ENCODE measurements at places on chromosomes 5 and 9.

DNA sequence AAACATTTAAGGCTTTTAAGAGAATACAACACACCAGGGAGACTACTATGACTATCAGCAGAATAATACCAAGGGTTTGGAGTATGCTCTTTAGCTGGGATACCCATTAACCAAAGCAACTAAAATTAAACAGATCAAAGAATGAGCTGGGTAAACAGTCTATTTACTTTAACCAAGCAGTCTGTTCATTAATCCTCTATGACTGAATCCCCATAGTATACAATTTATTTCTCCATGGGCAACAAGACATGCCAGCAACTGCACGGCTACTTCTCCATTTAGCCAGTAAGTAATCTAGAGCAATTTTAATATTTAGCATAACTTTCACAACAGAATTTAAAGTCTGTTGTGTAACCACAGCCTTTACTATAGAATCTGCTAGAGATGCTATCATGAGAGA is 77.6 kb downstream of the CDO1 start:
- DNase-seq, result no peak

DNA sequence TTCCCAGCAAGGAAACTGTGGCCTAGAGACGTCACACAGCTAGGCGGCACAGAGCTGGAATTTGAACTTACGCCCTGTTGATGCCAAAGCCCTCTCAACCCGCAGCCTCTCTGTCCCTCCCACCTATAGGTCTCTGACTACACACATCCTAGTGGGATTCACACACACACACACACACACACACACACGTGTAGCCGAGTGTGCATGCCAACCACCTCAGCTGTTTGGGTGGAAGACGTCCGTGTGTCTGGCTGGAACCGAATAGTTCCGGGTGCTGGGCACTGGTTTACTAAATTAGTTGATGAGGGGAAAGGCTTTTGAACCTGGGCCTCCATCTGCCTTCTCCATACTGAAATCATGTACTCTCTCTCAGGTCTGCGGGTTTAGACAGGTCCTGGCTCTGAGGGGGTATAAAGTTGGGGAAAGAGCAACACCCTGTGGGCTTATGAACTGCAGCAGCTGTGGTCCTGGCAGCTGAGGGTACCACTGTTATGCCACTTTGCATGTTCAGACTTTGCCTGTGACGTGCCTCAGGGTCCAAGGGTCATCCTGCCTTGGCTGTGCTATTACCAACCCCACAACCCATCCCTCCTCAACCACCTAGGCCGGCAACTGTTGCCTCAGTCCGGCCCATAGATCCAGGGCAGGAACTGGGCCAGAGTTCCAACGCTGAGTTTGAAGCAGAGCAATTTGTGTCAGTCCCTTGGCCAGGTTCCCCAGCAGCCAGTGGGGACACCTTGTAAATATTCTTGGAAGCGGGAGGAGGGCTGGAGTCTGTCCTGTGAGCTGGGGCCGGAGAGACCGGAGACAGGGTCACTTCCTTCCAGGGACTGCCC is 50.5 kb downstream of the PSD2 start:
- no peak for DNase-seq

- no peak for DNase-seq
Measured at GRCh38 chr5:153187503-153187902, 303.0 kb upstream of the GRIA1 start.

DNA sequence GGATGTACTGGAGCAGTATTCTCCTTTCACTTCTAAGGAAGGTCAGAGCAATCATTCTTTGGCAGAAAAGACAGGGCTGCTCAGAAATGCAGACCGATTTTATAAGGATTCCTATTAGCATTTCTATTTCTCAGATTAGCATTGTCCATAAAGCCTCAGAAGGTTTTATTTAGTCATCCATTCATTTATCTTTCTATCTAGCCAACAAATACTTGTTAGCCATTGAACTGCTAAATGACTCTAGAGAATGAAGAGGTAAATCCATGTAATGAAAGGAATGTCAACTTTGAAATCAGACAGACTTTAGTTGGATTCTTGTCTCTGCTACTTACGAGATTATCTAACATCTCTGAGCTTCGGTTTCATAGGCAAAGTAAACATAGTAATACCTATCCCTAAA is 165.2 kb downstream of the SLC25A46 start:
- no peak for DNase-seq

DNA sequence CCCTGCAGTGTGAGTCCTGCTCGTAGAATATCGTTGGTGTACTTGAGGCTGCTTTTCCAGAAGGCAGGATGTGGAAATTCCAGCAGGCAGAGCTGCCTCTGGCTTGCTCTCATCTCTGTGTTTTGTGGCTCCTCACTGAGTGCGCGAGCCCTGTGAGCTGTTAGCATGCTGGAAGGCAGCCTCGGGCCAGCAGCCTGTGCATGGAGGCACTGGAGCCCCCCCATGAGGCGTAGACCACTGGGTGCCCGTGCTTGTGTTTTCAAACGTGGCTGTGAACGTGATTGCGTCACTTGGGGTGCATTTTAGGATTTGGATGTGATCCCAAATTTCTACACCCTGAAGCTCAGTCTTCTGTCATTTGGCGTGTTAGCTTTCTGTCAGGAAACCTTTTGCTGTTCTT is 3.2 kb downstream of the WDR5 start:
- DNase-seq, result no peak

DNA sequence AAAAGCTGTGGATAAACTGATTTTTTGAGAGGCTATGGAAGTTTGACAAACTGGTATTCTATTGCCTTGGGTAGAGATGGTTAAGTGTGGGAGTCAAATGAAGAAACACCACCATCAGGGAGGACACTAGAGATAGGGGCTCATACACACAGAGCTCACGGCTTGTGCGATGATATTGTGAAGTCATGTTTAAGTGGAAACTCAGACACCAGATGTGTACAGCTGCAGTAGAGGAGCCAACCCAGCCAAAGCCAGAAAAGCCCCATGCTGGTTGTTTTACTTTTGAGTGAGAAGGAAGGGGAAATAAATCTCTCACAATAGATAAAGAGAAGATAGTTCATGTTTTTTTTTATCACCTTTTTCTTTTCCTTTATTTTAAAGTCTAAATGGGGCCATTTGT is 377.7 kb downstream of the DMRT2 start:
- DNase-seq, result no peak

DNA sequence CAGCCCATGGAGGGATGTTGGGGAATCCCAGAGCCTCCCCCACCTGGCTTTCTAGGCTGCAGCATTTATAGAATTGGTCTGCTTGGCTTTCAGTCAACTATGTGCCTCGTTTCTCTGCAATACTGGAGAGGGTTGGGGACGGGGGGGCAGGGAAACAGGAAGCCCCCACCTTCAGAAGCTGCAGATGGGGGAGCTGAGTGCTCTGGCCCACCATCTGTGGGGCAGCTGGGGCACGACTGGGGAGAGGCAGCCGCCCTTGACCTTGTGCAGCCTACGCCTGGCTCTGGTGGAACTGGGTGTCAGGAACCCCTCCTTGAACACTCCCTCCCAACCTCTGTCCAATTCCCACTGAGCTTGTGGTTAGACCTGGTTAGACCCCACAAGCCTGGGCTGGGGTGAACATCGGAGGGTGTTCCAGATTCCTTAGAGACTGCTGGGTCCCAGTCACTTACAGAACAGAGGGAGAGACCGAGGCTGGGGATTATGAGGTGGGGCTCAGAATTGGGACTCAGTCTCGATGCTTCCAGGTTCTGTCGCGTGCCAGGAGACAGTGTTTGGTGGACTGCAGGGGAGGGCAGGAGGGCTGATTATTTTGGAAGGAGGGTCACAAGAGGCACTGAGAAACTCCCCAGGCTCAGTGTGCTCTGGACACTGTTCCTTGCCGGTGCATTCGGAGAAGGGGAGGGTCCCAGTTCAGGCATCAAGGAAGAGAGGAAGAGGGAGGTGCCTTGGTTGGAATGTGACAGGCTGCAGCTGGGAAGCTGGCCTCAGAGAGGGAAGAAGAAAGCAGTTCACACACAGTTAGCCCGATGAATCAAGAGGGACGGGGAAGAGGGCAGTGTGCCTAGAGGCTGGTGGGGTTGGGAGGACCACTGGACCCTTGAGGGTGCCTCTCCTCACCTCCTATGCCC is 25.6 kb downstream of the COL27A1 start:
- no peak for DNase-seq

DNA sequence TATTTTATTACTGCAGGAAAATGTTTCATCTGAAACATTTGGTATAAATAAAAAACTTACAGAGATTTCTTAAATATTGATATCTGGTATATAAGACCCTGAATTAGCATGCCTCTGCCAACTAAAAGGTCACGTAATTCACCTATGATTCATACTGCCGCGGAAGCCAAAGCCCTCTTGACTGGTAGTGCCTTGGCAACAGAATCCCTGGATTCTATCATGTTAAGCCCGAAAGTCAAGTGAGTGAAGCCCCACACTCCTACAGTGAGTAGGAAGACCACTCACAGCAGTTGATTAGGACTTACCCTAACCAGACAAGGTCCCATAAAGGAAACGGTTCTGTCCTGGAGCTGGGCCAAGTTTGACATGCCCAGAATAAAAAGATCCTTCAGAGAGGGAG is 175.6 kb upstream of the NREP start:
- DNase-seq, result no peak

GRCh38 chr5:81904861-81905260 is 67.0 kb upstream of the ATG10 start:
- DNase-seq, result no peak

DNA sequence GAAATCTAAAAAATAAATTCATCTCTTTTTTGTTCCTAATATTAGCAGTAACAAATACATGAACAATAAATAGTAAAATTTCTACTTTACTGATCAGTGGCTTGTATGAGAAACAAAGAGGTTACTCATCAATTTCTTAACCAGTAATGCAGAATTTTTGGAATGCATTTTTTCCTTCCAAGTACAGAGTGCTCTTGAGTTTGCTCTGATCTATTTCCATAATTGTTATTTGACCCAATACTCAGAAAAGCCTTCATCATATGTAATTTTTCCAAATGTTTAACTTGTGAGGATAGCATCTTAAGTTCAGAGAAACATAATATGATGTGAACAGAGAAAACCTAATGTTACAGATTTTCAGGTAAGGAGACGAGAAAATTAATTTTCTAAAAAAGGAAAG is 47.3 kb downstream of the FBN2 start:
- no peak for DNase-seq

- no peak for DNase-seq
Measured at GRCh38 chr9:120109242-120109641, 470.7 kb downstream of the CDK5RAP2 start.

DNA sequence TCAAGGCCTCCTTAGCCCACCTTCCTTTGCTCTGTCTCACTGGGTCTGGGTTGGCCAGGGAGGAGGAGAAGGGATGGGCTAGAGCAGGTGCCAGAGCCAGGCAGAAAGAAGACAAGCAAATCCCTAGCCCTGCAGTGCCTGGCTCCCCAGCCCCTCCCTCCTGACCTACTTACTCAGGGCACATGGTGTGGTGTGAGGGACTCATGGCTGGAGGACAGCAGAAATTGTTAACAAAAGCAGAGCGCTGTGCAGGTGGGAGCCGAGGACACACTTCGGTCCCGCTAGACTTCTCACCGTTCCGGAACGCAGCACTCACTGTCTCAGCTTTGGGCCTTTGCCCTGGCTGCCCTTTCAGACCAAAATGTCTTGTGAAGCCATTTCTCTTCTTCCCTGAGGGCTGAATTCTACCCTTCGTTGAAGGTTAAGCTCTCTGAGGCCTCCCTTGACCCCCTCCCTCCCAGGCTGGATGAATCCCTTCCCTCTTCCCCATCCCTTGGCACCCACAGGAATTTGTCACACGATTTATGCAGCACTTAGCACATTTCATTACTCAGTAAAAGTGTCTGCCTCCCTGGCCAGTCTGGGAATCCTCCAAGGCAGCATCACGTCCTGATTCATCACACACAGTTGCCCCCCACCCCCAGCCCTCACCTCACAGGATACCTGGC is 263.9 kb upstream of the TRPC7 start:
- DNase-seq, result no peak

DNA sequence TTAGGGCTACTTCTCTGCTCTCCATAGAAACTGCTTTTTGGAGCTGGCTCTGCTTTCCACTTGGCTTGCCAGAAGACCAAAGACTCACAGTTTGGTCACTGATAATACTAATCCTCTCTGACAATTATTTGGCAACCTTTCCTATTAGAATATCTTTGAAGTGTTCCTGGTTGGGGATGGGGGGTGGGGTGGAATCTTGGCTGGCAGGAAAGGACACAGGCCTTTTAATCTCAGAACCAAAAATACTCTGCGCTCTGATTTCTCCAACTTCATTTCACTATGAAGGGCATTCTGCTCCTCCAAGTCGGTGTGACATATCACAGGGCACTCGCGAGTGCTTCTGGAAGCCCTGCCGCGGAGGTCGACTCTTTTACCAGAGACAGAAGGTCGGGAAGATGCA is 1329.0 kb upstream of the WWC1 start:
- no peak for DNase-seq

DNA sequence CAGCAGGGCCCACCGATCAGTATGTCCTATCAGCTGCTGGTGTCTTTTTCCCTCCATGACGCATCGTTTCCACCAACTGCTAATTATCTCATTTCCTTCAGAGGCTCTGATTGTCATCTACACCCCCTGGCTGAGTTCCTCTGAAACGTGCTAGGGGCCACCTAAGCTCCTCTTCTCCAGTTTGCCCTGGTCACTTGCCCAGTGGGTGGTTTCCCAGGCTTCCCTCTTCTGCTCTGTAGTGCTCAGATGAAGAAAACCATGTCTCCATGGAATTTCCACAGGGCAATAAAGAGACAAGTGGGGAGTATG is 65.3 kb downstream of the TSTD2 start:
- DNase-seq, result no peak

DNA sequence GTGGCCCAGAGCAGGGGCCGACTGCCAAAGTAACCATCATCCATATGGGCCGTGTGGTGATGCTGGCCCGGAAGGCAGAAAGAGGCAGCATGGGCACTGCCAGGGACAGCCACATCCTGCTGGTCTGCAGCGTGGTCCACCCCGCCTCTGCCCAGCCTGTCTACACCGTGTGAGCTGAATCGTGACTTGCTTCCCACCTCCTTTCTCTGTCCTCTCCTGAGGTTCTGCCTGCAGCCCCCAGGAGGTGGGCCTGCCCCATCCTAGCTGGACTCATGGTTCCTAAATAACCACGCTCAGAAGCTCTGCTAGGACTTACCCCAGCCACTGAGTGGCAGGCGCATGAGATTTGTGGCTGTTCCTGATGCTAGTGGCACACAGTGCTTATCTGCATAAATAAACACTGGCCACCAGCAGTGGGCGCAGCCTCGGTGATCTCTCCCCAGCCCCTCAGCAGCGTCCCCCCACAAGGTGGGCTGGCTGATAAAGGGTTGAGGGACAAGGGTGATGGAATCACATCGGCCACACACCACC is 22.6 kb upstream of the SUSD3 start:
- no peak for DNase-seq

GRCh38 chr9:33172256-33173238 is 5.4 kb upstream of the B4GALT1 start:
- no peak for DNase-seq

DNA sequence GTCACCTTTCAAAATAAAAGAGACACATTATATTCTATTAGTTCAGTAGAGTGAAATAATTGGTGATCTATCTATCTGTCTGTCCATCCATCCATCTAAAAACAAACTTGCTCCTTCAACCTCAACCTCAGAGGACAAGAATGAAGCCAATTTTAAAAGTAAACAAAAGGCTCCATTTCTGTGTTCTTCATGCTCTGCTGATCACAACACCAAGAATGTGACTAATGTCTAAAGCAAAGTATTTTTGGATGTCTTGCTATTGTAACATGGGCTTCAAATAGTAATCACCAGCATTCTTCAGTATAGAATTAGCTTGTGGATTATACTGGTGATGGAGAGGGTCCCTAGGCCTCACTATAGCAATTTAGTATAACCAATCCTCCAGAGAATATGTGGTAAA is 1304.4 kb downstream of the MAT2B start:
- peak; percentile 13 for DNase-seq

Data from GM10248 (cell line).